HT1080 (cell line): ENCODE measurements at places on chromosomes 16 and 17.

DNA sequence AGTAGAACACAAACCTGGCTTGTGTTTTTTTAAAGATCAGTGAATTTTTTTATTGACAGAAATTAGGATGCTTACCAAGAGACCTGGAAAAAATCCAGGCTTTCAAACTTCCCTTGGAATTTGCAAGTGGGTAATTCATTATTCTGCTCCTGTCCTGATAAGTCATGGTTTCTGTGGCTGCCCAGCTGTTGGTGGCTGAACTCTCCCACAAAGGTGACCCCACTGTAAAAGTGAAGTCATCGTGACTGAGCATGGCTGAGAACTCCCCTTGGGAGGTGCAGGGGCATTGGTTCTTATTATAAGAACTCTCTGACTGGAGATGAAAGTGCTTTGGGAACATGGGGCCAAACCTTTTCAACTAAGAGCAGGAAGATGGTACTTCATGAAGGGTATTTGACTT is 46.6 kb upstream of the TANC2 start:
- DNase-seq, result peak; percentile 66

GRCh38 chr17:245020-245419 is 63.6 kb upstream of the DOC2B start:
- no peak for DNase-seq

DNA sequence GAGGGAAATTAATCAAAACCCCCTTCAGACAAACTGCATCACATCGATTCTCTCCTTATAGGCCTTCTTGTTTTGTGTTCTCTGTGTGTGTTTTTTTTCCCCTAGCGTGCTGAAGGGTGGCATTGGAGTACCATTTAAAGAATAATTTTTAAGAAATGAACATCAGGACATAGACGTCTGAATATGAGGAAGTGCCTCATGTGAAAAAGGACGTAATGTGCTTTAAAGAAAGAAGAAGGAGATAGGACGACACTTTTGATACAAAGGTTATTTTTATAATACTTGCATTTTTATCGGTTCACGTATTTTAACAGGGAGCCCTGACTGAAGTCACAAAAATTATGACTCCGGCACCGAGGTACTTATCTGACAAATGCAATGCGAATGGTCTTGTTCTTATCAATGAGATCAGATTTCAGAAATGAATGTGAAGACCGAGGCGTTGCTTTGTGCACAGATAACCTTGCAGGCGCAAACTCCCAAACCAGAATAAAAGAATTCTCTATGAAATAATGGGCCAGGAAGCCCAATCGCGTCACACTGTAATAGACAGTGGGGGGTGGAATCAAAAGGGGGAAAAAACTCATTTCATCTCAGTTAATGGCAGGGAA is 606.3 kb downstream of the MAF start:
- DNase-seq, result no peak

- no peak for DNase-seq
These were observed 294.8 kb downstream of the HS3ST3B1 start for GRCh38 chr17:14595656-14596055.

DNA sequence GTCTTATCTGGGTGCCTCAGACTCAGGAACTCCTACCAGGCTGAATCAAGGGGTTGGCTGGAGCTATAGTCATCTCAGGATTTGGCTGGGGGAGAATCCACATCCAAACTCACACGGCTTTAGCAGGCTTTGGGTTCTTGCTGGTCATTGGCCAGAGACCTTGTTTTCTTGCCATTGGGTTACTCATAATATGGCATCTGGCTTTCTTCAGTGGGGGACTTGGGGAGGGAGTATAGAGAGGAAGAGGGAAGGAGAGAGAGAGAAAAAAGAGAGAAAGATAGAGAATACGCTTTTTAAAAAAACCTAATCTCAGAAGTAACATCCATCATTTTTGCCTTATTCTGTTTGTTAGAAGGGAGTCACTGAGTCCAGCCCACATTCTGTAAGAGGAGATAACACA is 191.5 kb upstream of the SHISA6 start:
- no peak for DNase-seq

DNA sequence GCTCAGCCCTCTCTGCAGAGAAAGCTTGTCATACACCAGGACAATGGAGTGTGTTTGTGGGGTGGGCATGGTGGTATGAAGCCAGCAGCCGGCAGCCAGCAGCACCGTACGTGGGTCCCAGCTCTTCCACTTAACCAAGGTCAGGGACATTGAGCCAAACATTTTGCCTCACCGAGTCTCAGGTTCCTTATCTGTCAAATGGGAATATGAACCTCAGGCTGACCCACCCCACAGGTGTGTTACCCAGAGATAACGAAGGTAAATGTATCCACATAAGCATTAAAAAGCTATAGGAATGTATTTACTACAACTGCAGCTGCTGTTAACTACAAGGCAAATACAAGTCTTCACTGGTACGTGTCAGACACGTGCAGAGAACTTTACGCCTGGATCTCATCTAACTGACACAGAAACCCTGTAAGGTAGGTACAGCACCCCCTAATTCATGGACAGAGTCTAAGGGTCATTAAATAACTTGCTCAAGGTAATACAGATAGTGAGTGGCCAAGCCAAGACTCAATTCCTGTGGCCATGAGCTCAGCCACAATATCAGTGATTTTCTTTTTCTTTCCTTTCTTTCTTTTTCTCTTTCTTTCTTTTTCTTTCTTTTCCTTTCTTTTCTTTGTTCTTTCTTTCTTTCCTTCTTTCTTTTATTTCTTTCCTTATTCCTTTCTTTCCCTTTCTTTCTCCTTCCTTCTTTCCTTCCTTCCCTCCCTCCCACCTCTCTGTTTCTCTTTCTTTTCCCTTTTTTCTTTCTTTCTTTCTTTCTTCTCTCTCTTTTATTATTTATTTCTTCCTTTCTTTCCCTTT is 990 bp downstream of the SLC5A11 start:
- no peak for DNase-seq

DNA sequence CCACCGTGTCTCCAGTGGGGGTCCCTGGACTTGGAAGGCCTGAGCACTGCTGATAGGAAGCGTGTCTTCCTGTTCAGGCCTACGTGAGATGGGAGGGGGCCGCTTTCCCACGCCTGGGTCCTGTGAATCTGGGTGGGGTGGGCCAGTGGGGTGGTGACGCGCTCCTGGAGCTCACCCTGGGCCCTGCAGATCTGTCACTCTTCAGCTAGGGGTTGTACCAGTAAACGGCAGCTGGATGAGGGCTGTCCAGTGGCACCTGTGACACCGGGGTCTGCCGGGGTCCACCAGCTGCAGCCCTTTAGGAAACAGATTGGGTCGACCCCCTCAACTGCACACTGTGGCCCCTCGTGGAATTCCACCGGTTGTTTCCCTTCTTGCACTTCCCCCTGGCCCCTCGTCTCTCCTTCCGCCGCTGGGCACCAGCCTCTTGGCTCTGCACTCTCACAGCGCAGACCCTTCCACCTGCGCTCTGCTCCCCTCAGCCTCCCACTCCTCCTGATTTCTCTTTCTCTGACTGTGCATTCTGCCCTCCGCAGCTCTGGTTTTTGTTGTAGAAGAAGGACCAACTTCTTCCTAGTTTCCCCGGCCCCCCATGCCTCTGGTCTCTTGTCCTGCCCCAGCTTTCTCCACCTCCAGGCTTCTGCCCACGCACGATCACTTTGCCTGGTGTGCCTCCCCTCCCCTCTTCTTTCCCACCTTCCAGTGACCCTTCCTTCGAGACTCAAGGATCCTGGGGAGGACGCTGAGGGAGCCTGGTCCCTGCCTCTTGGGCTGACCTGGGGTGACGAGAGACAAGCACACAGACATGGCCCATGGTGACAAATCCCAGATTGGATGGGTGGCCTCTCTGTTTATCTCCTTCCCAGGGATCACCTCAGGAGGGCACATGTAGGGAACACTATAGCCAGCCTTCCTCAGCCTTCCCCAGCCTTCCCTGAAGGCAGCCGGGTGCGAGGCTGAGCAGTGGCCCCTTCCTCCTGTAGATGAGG is 4.8 kb downstream of the MRC2 start:
- DNase-seq, result no peak

DNA sequence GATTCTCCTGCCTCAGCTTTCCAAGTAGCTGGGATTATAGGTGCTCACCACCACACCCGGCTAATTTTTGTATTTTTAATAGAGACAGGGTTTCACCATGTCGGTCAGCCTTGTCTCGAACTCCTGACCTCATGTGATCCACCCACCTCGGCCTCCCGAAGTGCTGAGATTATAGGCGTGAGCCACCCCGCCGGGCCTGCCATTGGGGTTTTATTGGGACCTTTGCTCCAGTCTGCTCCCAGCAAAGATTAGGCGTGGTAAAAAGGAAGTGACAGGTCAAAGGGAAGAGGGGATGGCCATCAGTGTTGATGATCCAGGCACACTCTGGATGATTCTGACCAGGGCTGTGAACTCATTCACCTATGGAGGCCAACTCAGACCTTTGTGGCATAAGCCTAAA is 20.5 kb downstream of the MYLK3 start:
- DNase-seq, result no peak
